Femur (tissue), 1 donor: ENCODE measurements at places on chromosomes 11 and 22.
A peak's percentile ranks its signal among the peaks of the same experiment; 100 is the strongest.

DNA sequence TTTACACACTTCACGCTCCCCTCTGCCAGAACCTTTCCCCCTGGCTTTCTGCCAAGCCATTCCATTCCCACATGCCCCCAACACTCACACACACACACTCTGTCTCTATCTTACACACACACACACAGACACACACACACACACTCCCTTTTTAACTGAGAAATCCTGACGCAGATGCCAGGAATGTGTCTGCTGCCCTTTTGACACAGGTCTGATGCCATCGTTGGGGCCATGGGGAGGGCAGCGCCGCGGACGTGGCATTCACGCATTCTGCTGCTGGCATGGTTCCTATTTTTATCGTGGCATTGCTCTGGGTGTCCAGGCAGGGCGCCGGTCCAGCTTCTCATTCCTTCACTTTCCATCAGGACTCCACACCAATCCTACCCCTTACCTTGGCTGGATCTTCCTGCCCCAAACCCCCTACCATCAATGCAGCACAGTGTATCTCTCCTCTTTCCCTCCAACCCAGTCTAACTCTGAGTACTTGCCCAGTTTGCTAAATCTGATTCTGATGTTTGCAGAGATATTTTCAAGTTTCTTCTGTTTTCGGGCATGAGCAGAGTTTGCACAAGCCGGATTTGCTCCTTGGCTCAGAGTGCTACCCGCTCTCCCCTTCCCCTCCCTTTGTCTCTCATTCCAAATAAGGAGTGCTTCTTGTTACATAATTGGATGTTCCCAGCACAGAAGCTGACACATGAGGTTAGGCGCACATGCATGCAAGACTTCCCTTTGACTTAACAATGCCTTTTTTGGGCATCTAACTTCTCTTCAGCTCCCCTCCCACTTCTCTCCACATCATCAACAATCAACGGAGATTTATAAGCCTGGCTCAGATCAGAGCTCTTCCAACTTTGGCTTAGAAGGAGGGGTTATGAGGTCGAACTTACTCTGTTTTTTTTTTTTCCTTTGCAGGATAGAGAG lies 18.8 kb downstream of the SNX19 start:
- DNase-seq: peak; percentile 48

DNA sequence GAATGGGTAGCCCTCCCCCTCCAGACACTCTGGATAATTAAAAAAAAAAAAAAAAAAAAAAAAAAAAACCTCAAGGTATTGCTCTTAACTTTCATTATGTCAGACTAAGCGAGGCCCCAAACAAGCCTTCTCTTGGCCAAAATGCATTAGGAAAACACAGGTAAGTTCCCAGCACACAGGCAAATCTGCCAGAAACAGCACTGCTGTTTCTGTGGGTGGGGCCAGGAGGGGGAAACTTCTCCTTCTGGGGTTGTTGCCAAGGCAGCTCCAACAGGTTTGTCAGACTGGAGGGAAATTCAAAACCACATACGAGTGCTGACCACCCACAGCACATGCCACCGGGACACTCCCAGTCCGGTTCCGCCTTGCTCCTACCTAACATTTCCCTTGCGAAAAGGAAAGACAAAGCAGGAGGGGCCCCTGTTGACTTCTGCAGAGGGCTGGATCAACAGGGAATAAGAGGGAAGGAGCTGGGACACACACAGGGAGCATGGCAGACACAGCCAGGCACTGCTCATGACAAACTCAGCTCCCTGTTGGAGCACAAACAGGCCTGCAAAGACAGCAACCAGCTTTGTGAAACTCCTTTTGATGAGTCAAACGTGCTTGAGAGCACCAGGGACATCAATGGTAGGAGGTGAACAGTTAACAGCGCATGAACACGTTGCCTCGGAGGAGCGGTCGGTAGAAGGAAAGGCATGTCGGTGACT lies 55.0 kb downstream of the MYH9 start:
- peak; percentile 74 for DNase-seq

- no peak for DNase-seq
Observed at GRCh38 chr11:129881570-129882170, 13.7 kb downstream of the NFRKB start.

GRCh38 chr22:34879001-34879400 lies 187.0 kb upstream of the ISX start:
- DNase-seq: no peak

- no peak for DNase-seq
Observed at GRCh38 chr11:93049740-93050139, 80.3 kb downstream of the MTNR1B start.
